Foreskin keratinocyte (primary cell): ENCODE measurements at places on chromosomes 5 and 9. TPM values are rescaled to one million over a fixed set of nuclear protein-coding genes. Genes with fewer than 3 reads are reported as not detected.
A peak's percentile ranks its signal among the peaks of the same experiment; 100 is the strongest.

APBB3 gene
- polyA plus RNA-seq: 4.5 and 5.0 TPM in 2 replicates

SPATA31A7 gene
- polyA plus RNA-seq: not detected in 2 replicates

MLANA gene
- polyA plus RNA-seq: not detected in 2 replicates

NR6A1 gene
- 0.18 and 0.39 TPM in 2 replicates for polyA plus RNA-seq

PLAC8L1 gene
- 0.22 and 0.27 TPM in 2 replicates for polyA plus RNA-seq

C5 gene
- 0.69 and 0.75 TPM in 2 replicates for polyA plus RNA-seq

GRCh38 chr5:170603109-170603508 is 99.3 kb downstream of the KCNIP1 start:
- no peak for DNase-seq

DNA sequence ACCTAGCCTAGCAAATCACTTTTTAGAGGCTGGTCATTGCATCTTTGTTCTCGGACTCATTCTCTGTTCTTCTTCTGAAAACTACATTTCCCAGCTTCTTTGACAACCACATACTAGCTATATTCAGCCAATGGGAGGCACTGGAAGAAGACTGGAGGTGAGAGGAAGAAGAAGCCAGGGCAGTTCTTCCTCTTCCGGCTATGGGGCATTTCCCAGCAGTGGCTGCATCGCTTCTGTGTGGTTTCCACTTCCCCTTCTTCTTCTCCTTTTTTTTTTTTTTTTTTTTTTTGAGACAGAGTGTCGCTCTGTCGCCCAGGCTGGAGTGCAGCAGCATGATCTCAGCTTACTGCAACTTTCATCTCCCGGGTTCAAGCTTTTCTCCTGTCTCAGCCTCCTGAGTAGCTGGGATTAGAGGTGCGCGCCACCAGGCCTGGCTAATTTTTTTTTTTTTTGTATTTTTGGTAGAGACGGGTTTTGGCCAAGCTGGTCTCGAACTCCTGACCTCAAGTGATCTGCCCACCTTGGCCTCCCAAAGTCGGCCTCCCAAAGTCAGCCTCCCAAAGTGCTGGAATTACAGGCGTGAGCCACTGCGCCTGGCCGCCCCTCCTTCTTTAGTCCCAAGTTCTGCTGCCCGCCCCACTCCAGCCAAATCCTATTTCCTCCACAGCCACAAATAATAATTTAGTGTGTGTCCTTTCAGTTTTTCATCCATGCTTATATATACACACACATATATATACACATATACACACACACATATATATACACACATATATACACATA is 6.9 kb upstream of the UBAP1 start:
- DNase-seq: no peak

DNA sequence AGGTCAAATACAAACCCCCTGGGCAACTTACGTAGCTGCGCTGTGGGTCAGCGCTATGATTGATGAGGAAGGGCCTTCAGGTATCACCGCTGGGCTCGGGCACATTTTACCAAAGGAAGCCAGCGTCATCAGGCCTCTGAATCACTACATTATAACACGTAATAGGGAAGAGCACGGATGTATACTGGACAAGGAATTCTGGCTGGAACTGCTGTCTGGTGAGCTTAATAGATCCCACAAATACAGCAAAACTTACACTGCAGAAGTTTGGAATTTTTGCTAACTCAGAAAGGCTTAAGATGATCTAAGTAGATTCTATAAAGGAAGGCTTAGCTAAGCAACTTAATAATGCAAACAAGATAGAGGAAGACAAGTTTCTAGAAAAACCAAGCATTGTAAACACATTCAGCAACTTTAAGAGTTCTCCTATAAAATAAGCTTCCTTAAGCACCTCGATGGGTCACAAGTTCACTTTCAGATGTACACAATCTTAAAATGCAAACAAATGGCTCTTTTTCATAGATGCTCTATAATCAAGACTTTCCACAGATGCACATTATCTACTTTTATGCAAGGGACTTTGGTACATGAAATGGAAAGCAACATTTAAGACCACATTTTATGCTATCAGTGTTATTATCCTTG is 360.1 kb upstream of the PANK3 start:
- no peak for DNase-seq

GRCh38 chr5:83220331-83220730 is 143.0 kb downstream of the XRCC4 start:
- no peak for DNase-seq

- DNase-seq: no peak
Observed at GRCh38 chr5:69136293-69136692, 30.7 kb upstream of the CCNB1 start.

- no peak for DNase-seq
Observed at GRCh38 chr9:96565671-96566497, 53.8 kb downstream of the CDC14B start.

GRCh38 chr9:124306098-124306735 is 48.5 kb downstream of the NEK6 start:
- DNase-seq: no peak

DNA sequence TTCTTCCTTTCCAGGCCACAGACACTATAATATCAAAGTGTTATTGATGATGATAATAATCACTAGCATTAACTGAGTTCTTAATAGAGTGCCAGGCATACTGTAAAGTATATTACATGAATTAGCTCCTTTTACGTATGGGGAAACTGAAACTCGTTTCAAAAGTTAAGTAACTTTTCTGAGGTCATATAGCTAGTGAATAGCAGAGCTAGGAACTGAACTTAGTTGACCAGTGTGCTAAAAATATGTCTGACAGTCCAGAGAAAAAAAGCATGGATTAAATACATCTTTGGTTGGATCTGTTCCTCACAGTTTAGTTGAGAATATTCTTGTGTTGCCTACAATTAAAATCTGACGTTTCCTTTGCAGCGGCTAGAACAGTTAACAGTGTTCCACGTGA is 18.4 kb upstream of the CATSPER3 start:
- no peak for DNase-seq

GRCh38 chr9:125889476-125890419 is 142.6 kb downstream of the PBX3 start:
- peak; percentile 25 for DNase-seq

GRCh38 chr9:80881940-80882339 is 807.4 kb downstream of the TLE1 start:
- no peak for DNase-seq

DNA sequence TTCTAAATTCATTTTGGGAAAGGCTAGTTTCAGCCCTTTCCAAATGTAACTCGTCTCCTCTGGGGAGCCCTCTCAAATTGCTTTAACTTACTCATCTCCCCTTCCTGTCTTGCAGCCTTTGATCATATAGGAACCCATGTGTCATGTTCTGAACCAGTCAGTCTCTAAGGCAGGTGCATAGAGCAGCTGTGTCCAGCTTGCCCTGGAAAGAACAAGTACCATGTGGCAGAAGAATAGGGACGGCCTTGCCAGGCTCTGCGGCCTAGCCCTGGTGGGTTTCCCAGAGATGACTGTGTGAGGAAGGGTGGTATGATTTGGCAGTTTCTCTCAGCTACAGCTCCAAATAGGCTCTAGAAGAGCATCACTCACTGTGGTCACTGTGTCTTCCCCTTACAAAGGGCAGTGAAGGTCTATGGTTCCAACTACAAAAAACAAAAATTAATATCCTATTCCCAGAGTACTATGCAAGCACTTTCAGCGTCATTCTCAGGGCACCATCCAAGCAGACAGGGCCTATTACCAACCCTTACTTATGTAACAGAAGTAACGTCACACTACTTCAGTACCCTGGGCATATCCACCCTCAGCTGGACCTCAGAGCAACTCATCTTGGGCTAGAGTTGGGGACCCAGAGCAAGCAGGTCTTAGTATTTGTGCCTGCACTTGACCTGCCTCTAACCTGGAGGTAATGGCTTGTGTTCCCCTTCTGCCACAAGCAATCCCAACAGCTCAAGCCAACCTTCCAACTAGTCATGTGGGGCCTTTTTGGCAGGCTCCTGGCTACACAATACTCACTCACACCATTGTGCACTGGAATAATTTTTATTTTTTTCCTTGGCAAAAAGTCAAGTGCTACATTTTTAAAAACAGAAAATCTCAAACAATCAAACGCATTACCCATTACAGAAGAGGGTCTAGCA is 37.2 kb upstream of the UBAP2 start:
- no peak for DNase-seq

DNA sequence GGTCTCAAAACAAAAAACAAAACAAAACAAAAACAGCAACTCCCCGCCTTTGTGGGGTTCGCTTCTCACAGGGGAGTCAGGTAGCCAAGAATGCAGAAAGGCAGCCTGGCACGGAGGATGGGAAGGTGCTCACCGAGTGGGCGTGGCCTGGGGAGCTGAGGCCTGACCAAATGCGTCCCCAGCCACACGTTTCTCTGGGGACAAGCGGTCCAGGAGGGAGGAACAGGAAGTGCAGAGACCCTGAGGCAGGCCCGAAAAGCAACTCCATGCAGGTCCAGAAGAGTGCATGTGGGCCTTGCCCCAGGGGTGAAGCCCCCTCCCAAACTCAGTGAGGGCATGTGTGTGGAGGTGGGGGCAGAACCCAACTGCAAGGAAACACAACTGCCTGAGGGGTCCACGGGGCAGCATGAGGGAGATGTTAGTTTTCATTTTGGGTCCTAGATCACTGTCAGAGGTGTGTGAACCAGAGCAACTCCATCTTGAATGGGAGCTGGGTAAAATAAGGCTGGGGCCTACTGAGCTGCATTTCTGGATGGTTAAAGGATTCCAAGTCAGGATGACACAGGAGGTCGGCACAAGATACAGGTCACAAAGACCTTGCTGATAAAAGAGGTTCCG is 2.6 kb upstream of the UAP1L1 start:
- no peak for DNase-seq

DNA sequence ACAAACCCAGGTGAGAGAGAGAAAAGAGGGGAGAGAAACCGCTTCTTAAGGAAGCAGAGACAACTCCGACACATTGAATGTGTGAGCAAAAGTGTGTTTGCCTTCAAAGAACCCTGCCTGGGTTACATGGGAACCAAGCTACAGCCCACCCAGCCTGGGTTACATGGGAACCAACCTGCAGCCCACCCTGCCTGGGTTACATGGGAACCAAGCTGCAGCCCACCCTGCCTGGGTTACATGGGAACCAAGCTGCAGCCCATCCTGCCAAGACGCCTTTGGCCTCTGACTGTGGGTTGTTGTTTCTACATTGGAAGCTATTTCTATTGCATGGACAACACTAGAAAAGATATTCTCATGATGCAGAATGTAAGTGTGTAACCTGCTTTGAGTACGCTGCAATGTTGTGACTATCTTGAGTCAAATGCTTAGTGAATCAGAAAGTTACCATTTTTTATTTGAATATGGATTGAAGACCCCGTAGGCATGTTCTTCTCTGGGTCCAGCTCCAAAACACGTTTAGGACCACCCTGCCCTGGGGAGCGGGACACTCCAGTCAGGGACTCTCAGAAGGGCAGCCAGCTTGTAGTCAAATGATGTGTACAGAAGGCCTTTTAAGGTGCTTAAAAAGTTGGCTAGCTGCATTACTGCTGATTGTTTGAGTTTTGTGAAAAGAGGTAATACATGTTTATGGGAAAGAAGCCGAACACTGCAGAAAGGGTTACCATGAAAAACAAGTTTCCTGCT is 39.1 kb upstream of the UNC5A start:
- no peak for DNase-seq

DNA sequence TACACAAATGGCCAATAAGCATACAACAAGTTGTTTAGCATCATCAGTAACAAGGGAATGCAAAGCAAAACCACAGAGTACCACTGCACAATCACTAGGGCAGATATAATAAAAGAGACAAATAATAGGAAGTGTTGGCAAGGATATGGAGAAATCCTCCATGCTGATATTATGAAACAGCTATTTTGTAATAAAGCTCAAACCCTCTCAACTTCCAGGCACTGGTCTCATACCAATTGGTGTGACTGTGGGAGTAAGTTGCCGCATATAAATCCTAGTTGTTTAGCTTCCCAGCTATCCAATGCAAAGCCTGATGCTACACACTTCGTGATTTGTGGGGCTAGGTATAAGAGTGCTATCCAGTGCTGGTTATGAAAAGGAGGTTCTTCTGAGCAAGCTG is 88.6 kb downstream of the SMIM23 start:
- DNase-seq: no peak

DNA sequence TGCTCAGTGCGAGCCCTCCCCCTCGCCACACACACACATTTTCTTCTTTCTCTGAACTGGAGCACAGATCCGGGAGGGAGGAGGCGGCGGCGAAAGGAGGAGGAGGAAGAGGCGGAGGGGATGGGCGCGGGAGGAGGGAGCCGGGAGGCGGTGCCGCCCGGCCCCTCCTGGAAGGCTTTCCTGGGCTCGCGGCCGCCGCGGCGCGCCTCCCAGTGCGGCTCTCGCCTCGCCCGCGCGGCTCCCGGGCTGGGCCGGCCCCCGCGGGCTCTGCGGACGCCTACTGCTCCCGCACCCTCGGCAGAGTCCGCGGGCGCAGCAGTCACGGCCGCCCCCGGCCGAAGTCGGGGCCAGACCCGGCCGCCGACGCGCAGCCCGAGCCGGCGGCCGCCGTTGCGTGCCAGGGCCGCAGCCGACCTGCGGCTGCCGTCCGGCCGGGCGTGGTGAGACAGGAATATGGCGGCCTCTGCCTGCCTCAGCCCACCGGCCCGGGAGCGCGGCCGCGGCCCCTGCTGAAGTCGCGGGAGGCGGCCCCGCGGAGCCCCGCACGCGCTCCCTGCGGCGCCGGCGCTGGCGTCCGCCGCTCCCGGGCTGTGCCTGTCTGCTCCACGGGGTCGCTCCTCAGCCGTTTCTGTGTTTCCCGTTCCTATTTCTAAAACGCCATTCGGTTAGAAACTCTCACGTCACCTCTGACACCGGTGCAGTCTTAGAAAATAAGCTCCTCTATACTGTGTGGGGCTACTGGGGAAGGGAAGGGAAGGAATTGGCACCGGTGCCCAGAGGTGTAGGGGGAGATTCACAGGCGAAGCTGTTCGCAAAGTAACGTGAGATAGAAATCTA is 500 bp upstream of the GNAQ start:
- DNase-seq: peak; percentile 76

DNA sequence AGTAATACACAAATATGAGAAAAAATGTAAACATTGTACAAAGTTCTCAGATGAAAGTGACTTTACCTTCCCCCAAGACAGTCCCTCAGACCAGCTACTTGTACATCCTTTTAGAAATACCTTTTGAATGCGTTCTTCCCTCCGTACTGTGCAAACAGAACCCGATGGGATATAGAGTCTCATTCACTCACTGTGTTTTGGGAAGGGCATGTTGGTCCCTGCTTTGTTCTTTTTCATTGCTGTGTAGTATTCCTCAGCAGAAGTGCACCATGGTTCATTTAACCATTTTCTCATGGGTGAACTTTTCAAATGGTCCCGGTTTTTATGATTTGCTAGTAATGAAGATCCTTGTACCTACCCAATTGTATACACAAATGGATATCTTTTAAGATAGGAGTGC is 94.4 kb downstream of the ANKRD33B start:
- no peak for DNase-seq

- DNase-seq: no peak
Observed at GRCh38 chr5:124480022-124480421, 266.4 kb downstream of the ZNF608 start.

GRCh38 chr9:115146581-115147021 is 28.6 kb upstream of the TNC start:
- peak; percentile 75 for DNase-seq

GRCh38 chr5:177354711-177355110 is 3.0 kb upstream of the RGS14 start:
- no peak for DNase-seq

- DNase-seq: no peak
Observed at GRCh38 chr9:73200694-73201452, 49.2 kb downstream of the ANXA1 start.
